Sigmoid colon (tissue), 7 donors: ENCODE measurements at places on chromosomes 16 and 17.

DNA sequence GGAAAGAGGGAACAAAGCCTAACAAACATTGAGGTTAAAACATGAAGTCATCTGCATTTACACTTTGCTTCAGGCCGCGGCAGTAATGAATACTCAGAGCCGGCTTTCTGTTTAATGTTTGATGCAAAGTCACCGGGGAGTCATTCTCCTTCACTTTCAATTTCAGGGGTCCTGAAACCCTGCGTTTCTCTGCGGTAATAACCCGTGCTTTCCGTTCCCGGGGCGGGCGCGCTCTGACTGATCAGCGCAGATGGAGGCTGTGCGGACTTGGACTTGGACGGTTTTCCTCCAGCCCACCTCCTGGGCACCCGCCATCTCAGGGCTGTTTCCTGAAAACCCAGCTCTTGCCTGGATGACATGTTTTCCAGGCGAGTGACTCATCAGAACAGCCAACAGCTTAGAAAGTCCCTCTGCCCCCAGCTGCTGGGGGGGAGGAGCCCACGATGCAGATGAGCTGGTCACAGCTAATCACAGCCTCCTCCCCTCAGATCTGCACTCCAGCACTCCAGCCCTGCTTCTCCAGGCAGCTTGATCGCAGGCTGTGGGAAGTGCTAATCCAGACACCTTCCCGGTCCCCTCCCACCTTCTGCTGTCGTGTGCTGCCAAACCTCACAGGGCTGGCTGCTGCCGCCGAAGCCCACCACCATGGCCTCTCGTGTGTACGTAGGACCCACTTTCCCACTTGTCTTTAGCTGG is 158.6 kb upstream of the CHMP6 start:
- peak; percentile 97 for DNase-seq

GRCh38 chr17:38898291-38898679 is 27.1 kb upstream of the LASP1NB start:
- no peak for DNase-seq

DNA sequence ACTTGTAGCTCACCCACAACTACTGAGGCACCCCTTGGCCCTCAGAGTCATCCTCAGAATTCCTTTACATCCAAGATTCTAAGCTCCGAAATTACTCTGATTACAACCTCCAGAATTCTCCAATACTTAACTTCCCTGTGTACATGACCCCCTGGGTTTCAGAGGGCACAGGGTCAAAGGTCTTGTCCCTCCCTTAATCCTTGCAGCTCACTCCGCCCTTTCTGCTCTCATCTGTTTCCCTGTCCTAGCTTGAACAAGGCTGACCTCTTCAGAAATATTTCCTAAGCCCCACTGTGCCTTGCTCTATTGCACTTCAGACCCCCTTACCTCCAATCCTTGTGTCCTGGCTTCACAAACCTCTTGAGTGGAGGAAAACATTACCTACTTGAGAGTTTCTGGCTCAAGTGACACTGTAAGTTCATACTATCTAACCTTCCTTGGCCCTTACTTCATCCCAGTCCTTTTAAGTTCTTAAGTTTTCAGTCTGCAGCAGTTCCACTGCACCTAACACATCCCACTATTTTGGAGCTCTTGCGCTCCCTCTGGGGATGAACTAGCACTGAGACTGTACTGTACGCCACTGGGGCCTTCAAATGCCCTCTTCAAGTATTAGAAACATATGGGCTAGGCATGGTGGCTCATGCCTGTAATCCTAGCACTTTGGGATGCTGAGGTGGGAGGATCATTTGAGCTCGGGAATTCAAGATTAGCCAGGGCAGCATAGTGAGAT is 6.2 kb downstream of the N4BP1 start:
- DNase-seq = no peak

GRCh38 chr16:60318486-60318885 is 1584.4 kb upstream of the GOT2 start:
- no peak for DNase-seq

GRCh38 chr17:79528592-79529125 is 82.2 kb downstream of the RBFOX3 start:
- DNase-seq = no peak

- DNase-seq = no peak
Observed at GRCh38 chr17:56688151-56688550, 94.7 kb downstream of the NOG start.

DNA sequence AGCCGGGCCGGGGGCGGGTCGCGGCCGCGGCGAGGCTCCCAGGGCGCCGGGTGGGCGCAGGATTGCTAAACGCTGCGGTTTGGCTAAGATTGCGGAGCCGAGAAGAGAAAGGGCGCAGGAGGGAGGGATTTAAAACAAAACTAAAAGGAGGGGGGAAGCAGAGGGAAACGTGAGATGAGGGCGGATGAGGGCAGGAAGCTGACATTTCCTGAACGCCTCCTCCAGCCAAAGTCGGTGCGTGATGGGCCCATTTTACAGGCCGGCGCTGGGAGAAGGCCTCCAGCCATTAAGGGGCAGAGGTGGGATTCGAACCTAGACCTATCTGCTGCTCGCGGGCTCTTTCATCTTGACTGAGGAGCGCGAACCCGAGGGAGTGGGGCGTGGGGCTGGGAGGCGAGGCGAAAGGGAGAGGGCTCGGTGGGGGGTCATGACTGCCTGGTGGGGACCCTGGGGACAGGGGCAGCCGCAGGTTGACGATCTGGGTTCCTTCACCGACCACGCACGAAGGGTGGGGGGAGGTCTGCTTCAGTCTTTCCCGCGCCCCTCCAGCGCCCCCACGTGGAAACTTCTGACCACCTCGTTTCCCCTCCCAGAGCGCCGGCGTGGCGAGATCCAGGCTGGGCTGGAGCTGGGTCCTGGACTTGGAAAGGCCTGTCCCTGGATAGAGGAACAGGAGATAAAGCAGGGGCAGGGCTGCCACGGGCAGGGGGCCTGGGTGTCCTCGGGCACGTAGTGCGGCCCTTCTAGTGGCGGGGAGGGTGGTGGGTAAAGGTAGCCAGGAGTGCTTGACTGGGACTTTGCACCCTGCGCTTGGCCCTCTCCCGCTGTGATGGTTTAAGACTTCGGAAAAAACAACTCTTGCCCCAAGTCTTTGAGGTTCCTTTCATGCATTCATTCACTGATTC is 3.8 kb upstream of the TAC4 start:
- DNase-seq = peak; percentile 80

DNA sequence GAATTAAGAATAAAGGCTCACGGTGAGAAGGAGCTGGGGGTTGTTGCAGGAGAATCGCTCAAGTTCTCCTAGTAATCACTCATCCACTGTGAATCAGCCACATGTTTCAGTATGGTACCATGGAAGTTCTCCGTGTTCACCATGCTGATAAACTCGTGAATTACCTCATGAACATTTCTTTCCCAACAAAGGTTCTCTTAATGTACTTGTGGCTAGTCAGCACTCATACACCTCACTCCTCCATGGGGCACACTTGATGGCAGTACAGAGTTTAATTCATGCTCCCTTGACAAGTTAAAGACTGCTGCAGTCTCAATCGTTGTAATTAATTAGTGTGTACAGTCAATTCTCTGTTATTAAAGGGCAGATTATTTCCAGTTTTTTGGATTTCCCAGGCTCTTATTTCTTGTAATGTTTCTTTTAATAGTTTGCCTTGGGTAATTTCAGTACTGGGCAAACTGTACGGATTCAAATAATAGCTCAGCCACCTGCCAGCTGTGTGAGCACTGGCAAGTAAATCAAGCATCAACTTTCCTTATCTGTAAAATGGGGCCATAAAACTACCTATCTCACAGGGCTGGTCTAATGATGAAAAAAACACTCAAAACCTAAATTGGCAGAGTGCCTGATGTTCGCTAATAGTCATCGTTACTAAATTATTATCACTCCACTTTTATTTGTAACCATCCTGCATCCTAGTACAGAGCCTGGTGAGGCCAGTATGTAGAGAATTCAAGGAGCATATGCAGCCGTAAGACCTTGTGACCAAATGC is 6.1 kb downstream of the GOT2 start:
- no peak for DNase-seq

DNA sequence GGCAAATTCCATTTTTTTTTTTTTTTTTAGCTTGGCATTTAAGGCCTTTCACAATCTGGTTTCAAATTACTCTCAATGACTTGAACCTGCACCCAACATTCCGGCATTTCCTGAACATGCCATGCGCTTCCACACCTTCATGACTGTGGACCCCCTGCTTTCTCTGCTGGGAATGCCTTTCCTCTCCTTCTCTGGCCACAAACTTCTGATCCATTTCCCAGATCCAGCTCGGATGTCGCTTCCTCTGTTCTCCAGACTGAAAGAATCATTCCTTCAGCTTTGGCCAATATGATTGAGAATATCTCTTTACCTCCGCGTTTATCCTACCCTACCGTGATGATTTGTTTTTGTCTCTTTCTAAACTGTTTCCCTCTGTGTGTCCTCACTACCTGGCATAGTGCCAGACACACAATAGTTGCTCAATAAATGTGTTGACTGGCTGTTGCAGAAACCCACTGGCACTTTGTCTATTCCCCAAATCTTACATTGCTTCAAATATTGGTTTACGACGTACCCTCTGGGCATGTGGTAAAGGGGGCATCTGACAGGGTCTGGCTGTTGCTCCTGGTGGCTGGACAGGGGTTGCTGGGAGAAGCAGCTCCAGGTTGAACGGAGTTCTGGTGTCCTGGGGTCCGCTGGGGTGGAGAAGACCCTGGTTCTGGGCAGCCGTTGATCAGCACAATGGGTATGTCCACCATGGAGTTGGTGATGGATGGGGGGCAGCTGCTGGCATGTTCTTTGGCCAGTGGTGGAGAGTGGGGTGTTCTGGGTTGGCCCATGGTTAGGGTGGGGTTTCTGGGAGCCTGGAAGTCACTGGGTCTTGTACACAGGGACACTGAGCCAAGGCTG is 14.7 kb downstream of the TNS4 start:
- no peak for DNase-seq

GRCh38 chr16:14061732-14062259 is 9.3 kb upstream of the MRTFB start:
- no peak for DNase-seq

DNA sequence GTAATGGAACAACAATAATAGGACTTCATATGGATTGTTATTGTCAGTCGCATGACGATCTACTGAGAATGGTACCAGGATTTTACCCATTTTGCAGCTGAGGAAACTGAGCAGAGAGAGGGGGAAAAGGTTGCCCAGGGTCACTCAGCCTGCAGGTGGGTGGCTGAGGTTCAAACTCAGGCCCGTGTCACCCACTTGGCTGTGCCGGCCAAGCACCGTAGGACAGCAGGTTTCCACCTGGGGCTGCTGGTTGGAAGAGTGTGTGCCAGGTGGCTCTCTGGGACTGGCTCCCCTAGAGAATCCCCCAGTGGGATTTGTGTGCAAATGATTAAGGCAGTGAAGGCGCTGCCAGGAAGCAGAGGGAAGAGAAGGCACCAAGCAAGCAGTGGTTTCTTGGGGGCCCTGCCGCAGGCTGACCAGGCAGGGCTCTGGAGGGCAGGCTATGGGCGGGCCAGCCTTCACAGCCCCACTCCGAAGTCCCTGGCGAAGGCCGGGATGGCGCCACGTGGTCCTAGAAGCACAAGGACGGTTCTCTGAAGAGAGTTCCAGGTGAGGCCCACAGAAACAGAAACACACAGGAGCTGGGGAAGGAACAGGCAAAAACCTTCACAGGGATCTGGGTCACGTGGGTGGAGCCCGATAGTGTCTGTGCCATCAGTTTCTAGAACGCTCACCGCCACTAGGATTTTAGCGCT is 163.5 kb downstream of the IRF8 start:
- DNase-seq = no peak

GRCh38 chr17:44279346-44279665 is 11.4 kb upstream of the SLC4A1 start:
- DNase-seq = no peak

DNA sequence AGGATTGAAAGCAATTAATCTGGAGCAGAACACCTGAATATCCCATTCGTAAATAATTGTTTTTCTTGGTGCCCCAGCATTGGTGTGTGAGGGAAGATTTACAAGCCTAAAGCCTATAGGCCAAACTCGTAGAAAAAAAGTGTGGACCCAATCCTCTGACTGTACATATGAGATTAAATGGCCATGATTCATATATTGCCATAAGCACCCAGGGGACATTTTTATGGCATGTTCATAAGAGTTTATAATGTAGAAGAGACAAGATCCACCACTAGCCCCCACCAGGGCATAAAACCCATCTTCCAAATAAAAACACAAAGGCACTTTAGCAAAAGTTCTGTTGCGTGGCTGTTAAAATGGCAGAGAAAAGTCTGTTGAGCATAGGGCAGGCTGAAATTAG is 15.5 kb upstream of the SALL1 start:
- DNase-seq = no peak

DNA sequence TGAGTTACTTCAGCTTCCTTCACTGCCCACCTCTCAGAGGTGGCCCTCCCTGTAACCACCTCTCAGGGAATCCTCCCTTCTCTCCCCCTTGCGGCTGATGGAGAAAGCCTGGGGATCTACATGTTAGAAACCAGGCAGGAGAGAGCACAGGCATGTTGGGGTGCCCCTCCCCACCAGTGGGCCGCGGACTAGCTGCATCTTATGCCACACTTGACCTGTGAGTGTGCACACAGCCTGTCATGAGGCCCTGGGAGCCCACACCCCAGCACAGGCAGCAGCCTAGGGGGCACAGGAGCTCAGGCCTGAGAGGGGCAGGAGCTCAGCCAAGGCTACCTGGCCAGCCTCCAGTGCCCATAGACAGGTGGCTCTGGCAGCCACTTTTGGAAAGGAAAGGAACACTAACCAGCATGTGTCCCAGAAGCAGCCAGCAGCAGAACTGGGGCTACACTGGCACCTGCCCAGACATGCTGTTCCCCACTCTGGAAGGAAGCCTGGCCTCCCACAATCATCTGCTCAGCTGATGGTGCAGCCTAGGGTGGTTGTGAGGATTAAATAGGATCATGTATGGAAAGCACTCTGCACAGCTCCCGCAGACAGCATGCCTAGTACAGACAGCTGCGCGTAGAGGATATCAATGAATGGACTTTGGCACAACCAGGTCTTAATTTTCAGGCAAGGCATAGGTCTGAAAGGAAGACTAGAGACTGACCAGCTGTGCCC is 60.5 kb downstream of the TMEM132E start:
- no peak for DNase-seq

- no peak for DNase-seq
Observed at GRCh38 chr17:31096106-31096436, 1.3 kb downstream of the NF1 start.

DNA sequence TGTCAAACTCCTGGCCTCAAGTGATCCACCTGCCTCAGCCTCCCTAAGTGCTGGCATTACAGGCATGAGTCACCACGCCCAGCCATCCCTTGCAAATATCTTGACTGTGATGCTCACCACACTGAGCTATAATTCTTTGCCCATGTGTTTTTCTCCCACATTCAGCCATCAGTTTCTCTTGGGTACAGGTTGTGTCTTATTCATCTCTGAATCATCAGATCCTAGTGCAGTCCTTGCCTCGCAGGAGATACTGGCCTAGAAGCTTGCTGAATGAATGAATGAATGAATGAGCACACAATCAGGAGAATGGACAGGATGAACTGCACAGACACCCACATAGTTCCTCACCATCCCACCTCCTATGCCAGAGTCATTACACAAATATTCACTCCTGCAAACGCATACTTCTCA is 24.4 kb upstream of the ETV4 start:
- no peak for DNase-seq

GRCh38 chr16:31460582-31461002 is 1.3 kb downstream of the ARMC5 start:
- peak; percentile 63 for DNase-seq
